Stimulated activated CD4-positive, alpha-beta T cell treated with anti-CD3 and anti-CD28 coated beads, Interleukin-1b, Interleukin-23, amount 100 ng/mL, for 48 hours (primary cell): ENCODE measurements at places on chromosomes 12 and 14.

DNA sequence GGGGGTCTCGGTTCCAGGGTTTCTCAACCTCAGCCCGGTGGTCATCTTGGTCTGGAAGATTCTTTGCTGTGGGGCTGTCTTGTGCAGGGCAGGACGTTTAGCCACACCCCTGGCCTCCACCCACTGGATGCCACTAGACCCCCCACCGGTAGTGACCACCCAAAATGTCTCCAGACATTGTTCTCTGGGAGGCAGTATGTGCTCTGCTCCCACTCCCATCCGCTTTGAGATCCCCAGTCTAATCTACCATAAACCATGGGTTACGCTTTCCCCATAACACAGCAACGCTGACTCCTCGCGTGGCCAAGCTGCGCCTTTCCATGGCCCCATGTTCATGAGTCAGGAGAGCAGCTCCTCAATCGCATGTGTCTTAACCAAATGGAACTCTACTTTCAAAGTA lies 155.8 kb downstream of the RIMBP2 start:
- DNase-seq: no peak

- no peak for DNase-seq
Measured at GRCh38 chr12:113204804-113205203, 16.5 kb upstream of the TPCN1 start.

- no peak for DNase-seq
Measured at GRCh38 chr12:23621900-23622299, 327.6 kb downstream of the SOX5 start.

GRCh38 chr12:89247967-89248366 lies 104.3 kb downstream of the DUSP6 start:
- DNase-seq: no peak

- no peak for DNase-seq
Measured at GRCh38 chr12:10358969-10359368, 30.9 kb downstream of the KLRK1 start.

- DNase-seq: no peak
Measured at GRCh38 chr12:20557096-20557495, 138.0 kb upstream of the SLCO1C1 start.

DNA sequence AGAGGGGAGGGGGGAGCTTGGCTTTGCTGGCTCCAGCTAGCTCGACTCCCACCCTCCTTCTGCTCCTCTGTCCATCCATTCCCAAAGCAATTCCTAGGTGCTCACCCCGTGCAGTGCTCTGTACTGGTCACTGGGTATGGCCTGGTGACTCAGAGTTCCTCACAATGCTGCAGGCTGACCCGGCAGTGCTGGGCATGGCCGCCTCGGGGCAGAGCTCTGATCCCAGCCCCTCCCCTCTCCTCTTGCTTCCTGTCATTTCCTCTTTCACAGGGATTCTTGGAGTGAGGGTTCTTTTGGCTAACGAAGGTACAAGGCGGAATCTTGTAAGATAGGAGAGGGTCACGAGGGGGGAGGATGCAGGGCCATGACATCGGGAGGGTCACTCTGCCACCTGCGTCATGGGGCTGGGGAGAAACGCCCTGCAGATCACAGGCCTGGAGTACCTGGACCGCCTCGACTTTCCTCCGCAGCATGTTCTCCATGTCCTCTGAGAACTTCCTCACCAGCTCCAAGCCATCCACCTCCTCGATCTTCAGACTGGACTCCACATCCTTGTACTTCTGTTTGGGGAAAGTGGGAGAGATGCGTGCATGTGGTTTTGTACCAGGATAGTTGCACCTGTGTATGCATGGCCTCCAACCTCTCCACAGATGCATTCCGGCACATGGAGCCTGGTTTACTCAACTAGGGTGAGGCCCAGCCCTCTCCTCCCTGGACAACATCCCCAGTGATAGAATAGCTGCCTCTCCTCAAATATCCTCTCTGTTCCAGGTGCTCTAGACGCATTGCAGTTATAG lies 5.7 kb downstream of the CACNA2D4 start:
- DNase-seq: no peak

- DNase-seq: no peak
Measured at GRCh38 chr14:68318828-68319227, 474.0 kb downstream of the ZFP36L1 start.

- DNase-seq: peak; percentile 83
Measured at GRCh38 chr14:100850841-100851585, 25.1 kb downstream of the MEG3 start.

GRCh38 chr14:77306416-77306815 lies 14.3 kb downstream of the POMT2 start:
- DNase-seq: no peak

- DNase-seq: no peak
Measured at GRCh38 chr14:99363616-99364290, 91.8 kb upstream of the BCL11B start.

GRCh38 chr14:75170772-75171171 lies 5.6 kb downstream of the TMED10 start:
- DNase-seq: no peak

- no peak for DNase-seq
Measured at GRCh38 chr12:18422871-18423270, 161.6 kb downstream of the PIK3C2G start.

- DNase-seq: no peak
Measured at GRCh38 chr14:74475678-74476077, 17.4 kb downstream of the NPC2 start.

DNA sequence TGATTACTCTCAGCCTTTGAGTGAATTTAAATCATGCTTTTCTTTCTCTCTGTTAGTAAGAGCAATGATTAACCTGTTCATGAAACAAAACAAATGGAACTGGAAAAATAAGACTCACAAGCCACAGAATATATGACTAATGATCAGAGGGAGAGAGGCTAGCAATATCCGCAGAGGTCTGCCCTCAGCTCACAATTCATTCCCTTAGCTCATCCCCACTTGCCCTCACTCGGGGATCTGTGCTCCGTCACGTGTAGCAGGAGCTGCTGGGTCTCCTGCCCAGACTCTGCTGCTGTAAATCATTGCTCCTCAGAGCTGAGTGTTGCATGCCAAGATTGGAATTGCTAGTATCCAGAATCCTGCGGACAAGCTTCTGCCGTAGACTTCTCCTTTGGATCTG lies 53.1 kb upstream of the GNG2 start:
- no peak for DNase-seq

GRCh38 chr14:99116741-99117295 lies 155.2 kb downstream of the BCL11B start:
- no peak for DNase-seq

GRCh38 chr12:2453076-2453760 lies 341.6 kb upstream of the FKBP4 start:
- DNase-seq: no peak

DNA sequence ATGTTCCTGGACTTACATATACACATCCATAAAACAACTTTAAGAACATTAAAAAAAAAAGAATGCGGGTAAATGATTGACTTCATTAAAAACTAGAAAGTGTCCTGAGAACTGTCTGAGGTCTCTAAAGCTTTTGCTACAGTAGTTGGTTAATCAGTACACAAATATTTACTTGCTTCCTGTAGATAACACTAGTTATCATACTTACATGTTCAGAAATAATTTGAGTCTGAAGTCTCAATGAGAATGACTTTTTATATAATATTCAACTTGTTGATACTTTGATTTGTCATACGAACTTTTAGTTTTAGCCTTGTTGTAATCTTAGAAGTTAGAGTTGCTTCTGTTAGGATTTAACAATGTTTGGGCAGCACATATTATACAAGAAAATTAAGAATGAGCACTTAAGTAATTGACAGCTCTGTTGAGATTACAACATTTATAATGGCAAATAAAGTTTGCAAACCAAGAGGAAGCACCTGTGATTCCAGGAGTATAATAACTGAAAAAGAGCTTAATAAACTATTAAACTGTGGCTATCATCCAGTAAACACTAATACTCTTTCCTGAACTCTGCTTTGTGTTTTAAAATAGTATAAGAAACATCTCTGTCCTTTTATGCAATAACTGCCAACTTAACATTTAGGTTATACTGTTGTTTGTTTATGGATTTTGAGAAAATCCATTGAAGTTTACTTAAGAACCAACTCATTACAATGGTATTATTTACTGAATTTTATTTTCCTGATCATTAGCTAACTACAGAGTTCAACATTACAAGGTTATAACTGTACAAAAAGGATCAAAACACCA lies 131.7 kb downstream of the MIPOL1 start:
- DNase-seq: no peak

DNA sequence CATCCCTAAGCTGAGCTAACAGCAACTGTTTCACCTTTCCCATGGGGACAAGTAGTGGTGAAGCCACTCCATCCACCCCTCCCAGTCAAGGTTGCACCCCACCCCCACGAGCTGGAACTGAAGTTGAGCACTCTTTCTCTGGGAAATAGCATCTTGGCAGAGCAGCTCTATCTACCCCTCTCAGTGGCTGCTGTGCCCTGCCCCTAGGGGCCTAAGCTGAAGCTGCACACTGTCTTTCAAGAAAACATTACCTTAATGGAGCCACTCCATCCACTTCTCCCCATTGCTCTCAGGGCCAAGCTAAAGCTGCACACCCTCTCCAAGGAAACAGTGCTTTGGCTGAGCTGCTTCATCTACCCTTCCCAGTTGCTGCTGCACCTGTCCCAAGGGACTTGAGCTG lies 170.6 kb upstream of the CCDC196 start:
- DNase-seq: no peak

- DNase-seq: no peak
Measured at GRCh38 chr14:93716746-93717667, 71.3 kb downstream of the PRIMA1 start.

- DNase-seq: no peak
Measured at GRCh38 chr14:100841761-100842403, 16.0 kb downstream of the MEG3 start.

- DNase-seq: no peak
Measured at GRCh38 chr12:7431993-7432685, 11.8 kb downstream of the CD163L1 start.

DNA sequence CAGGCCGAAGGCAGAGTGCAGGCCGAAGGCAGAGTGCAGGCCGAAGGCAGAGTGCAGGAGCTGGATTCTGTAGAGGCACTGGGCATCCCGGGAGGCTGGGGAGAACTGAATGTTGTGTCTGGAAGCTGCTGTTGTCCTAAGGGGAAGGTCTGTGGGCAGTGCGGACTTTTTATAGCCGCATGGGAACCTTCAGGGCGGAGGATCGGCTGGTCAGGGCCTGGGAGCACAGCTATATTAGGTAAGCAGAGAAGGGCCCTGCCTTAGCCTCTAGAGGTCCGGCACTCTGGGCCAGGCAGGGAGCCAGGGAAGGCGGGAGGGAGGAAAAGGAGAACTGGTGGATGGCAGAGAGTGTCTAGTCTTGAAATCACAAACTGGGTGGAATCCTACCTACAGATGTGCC lies 14.2 kb downstream of the CABP1 start:
- DNase-seq: no peak

GRCh38 chr14:103050935-103051334 lies 6.4 kb downstream of the CDC42BPB start:
- no peak for DNase-seq

DNA sequence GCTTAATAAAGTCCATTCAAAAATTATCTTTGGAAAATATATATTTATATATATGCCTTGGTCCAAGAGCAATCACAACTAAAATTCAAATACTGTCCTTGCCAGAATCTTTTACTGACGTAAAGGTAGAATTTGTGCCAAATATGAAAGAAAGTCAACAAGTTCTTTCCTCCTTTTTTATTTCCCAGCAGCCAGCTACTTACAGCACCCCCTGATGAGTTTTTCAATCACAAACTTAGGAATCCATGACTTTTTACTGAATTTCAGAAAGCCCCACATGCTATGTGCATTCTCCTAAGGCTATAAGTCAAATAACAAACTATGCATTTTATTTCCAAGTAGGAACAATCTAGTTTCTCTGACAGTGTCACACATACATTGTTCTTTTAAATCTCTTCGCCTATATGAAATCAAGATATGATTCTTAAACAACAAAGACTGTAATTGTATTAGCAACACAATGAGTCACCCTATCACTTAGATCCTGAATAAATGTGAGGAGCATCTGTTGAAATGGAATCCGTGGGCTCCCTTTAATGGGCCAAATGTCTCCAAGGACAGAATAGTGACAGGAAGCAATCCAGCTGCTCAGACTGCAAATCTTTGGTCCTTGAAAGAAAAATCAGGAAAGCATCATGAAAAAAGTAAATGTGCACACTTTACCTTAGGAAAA lies 271.4 kb downstream of the DUSP6 start:
- DNase-seq: no peak

DNA sequence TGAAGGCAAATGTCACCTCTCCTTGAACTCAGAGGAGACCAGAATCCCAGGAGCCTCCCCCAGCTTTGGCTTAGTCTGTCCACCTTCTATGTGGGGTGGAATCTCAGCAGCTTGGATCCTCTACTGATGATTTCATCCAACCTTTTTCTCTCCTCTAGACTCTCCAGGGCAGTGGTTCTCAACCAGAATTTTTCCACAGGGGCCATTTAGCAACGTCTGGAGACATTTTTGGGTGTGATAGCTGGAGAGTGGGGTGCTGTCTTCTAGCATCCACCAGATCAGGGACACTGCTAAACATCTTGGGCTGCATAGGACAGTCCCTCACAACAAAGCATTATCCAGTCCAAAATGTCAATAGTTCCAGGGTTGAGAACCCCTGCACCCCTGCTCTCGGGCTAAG lies 4.4 kb upstream of the DDX23 start:
- no peak for DNase-seq

- DNase-seq: no peak
Measured at GRCh38 chr12:124379938-124380754, 85.3 kb downstream of the RFLNA start.
